ENCODE measurements at places on chromosomes 7 and 10.

DNA sequence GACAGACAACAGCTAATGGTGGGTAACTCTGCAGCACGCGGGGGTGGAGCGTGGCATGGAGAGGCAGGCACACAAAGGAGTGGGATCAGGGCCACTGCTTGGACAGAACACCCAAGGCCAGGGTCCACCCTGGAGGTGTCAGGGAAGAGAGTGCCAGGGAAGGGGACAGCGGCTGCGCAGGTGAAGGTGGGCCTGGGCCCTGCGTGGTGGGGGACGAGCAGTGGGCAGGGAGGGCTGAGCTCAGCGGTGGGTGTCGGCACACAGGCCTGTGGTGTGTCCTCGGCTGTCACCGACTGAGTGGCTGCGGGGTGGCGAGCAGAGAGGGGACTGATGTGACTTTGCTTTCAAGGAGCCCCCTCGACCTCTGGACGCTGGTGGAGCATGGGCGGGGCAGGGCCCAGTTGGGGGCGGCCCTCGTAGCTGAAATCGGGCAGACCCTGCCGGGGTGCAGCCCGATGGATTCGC, 8.4 kb upstream of the SCART1 start:
- H3K27me3 ChIP-seq, result no peaks in the 10 kb centered on the region
- no peak overlapping the region for H3K27ac ChIP-seq
- no peak for DNase-seq
- H3K4me3 ChIP-seq, result no peak overlapping the region
- no peaks in the 10 kb centered on the region for H3K36me3 ChIP-seq
- H3K4me1 ChIP-seq, result peaks cover 20% of the 10 kb centered on the region

DNA sequence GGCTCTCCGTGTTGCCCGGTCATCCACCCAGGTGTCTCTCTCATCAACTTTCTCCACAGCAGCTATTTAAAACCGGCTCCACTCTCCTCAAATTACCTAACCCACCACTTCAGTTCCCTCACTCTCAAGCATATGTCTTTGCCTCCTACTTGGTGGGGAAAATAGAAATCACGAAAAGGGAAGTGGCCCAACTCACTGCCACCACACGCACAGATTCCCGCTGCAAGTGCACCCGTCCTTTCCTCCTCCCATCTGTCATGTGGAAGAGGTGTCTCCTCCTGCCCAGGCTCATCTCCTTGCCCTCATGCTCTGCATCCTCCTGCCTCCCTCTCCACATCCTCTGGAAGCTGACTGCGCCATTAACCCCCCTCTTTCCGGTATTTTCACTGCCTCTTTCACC, 80.8 kb upstream of the MKX start:
- H3K27me3 ChIP-seq, result no peaks in the 10 kb centered on the region
- H3K27ac ChIP-seq, result no peak overlapping the region
- no peak overlapping the region for H3K4me3 ChIP-seq
- H3K4me1 ChIP-seq, result no peaks in the 10 kb centered on the region
- no peaks in the 10 kb centered on the region for H3K36me3 ChIP-seq
- DNase-seq, result no peak

DNA sequence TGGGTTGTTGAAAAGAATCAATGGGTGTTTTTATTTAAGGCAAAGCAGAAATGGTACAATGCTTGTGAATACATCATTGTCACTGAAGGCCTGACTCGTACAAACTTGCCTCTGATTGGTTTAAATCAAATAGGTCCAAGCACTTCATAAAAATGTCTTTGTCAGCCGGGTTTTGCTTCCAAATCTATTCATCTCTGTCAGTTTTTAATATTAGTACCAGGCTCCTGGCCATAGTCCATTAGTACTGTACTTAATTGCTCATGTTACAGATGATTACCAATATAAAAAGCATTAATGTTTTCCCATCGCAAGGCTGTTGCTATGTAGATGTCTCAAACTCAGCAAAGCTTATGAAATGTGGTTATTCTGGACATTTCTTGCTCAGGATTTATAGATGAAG, 171.9 kb downstream of the ARID5B start:
- no peak for DNase-seq
- H3K36me3 ChIP-seq, result peaks cover 28% of the 10 kb centered on the region
- H3K27ac ChIP-seq, result no peak overlapping the region
- peaks cover 67% of the 10 kb centered on the region for H3K4me1 ChIP-seq
- no peak overlapping the region for H3K4me3 ChIP-seq

GRCh38 chr7:16739863-16740622, 13.5 kb upstream of the TSPAN13 start:
- H3K4me1 ChIP-seq, result no peaks in the 10 kb centered on the region
- no peak overlapping the region for H3K4me3 ChIP-seq
- H3K27ac ChIP-seq, result no peak overlapping the region
- no peak for DNase-seq
- H3K27me3 ChIP-seq, result no peaks in the 10 kb centered on the region
- H3K36me3 ChIP-seq, result no peaks in the 10 kb centered on the region

DNA sequence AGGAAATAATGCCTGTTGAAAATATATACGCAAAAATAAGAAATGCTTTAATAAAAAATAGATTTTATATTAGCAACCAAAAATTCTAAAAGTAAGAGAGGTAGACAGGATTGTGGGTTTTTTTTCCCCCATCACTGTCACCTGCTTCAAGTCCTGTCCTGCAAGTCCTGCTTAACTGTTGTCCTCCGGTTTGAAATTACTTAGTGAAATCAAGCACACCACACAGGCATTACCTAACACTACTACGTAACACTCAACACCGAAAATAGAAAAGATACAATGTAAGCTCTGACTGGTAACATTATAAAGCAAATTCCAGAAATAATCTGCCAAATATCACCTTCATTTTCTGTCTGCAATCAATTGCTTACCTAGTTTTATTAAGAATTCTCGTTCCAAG, 90.9 kb downstream of the UPF2 start:
- H3K27ac ChIP-seq, result no peak overlapping the region
- no peak overlapping the region for H3K4me3 ChIP-seq

- H3K27ac ChIP-seq, result no peak overlapping the region
- no peaks in the 10 kb centered on the region for H3K4me1 ChIP-seq
- no peak overlapping the region for H3K4me3 ChIP-seq
- no peaks in the 10 kb centered on the region for H3K36me3 ChIP-seq
Observed at GRCh38 chr10:72540193-72540807, 85.6 kb downstream of the MICU1 start.

- H3K4me3 ChIP-seq, result peak overlapping the region; percentile 7
- peak overlapping the region; percentile 75 for H3K27ac ChIP-seq
- peaks cover 49% of the 10 kb centered on the region for H3K4me1 ChIP-seq
- H3K27me3 ChIP-seq, result no peaks in the 10 kb centered on the region
- peak; percentile 51 for DNase-seq
Observed at GRCh38 chr10:13347043-13347499, 1.0 kb downstream of the SEPHS1 start.

GRCh38 chr10:113751181-113751732, at the start of gene PLEKHS1:
PLEKHS1 (plus strand) TSS chr10:113751682; CDS start chr10:113755278, 3,596 bp downstream.
- DNase-seq, result no peak
- H3K4me1 ChIP-seq, result no peaks in the 10 kb centered on the region
- H3K36me3 ChIP-seq, result no peaks in the 10 kb centered on the region

DNA sequence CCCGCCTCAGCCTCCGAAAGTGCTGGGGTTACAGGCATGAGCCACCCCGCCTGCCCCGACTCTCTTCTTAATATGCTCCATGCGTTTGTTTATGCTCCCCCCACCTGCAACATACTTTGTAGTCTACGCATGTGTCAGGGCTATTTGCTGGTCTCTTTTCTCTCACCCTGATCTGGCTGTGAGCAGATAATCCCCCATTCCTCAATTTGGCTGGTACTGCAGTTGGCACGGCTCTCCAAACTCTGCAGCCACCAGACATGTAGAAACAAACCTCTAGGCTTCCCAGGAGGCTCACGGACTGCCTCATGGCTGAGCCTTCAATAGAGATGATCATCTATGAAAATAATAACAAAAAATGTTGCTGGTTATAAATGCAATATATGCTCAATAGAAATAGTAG, 540.3 kb upstream of the GALNT17 start:
- H3K27me3 ChIP-seq, result no peaks in the 10 kb centered on the region
- H3K36me3 ChIP-seq, result no peaks in the 10 kb centered on the region
- DNase-seq, result no peak
- H3K4me1 ChIP-seq, result peaks cover 5% of the 10 kb centered on the region

GRCh38 chr7:102813191-102814024, 64.6 kb downstream of the FAM185A start:
- H3K4me1 ChIP-seq, result no peaks in the 10 kb centered on the region
- DNase-seq, result no peak
- no peak overlapping the region for H3K27ac ChIP-seq
- no peaks in the 10 kb centered on the region for H3K36me3 ChIP-seq
